ENCODE measurements at places on chromosomes 7 and 10.

GRCh38 chr7:2171855-2172254, 60.9 kb downstream of the MAD1L1 start:
- DNase-seq: no peak

GRCh38 chr10:30034433-30035137, 24.8 kb downstream of the JCAD start:
- DNase-seq: no peak

GRCh38 chr7:76149847-76150691, 51.6 kb upstream of the SRRM3 start:
- no peak for DNase-seq

- DNase-seq: no peak
These were observed 31.5 kb downstream of the CHCHD3 start for GRCh38 chr7:133050200-133050995.

DNA sequence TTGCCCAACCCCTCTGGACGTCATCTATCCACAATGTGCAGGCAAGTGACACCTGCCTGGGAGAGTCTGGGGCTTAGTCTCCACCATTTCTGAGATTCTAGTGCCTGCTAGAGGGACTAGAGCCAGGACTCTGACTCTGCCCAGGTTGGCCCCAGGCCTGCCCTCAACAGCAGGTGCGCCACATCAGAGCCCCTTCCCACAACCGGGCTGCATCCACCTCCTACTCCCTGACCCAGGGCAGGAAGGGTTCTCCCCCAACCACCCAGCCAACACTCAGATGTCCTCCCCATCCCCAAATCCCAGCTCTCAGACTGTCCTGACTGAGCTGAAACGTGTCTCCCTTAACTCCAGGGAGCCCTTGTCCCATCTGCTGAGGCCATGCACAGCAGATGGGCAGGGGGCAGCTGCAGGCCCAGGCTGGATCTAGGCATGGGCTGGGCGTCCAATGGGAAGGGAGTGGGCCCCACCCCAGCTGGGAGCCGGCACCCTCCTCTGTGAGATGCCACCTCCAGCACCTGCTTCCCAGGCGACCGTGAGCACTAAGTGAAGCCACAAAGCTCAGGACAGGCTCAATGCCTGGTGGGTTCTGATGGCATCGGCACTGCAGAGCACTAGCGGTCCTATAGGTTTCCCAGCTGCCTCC, 49.2 kb downstream of the RASGEF1A start:
- no peak for DNase-seq

- no peak for DNase-seq
These were observed 26.8 kb upstream of the ZNF746 start for GRCh38 chr7:149524394-149524793.

DNA sequence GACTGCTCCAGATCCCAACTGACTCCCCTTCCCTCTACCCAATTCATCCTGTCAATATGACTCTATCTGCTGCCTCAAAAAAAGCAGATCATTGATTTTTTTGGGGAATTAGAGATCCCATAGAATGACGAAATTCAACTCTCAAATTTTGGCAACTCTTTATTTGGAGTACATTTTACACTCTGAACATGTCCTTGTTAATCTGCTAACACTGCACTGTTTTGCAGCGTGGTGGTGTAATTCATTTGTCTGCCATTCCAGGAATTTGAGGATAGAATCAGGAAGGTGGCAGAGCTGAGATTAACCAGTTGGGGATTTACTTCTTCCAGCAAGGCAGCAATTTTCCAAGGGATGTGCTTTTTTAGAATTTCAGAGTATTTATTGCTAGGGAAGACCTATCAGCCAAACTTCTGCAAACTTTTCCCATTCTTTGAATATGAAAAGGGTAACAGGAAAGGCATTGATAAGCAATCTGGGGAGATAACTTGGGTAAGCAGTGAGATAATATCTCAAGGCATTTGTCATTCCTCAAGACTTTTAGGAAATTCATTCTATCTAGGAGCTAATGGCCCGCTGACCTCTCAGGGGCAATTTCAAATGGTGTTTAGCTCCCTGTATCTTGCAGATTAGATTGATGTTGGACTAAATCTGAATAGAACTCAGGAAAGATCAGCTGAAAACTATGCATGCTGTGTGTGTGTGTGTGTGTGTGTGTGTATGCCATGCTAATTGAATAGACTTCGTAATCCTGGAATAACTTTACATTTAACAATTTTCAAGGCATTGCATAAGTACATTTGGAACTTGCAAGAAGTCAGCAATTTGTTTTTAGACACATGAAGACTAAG, 9.7 kb downstream of the BAMBI start:
- peak; percentile 16 for DNase-seq

DNA sequence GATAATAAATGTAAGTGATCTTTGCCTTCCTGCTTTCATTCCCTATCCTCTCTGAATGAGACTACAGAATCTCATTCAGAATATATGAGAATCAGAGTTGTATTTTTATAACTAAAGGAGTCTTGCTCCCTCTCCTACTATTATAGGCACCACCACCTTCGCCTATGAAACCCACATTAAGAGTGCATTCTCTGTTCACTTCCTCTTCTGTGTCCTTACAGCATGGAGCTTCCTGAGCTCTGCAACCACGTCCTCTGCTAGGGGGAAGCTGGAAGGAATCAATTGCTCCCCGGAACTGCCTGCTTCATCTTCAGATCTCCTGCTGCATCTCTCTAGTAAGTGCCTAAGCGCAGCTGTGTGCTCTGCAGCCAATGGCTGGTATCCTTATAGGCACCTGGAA, 820.7 kb downstream of the GRID1 start:
- no peak for DNase-seq

GRCh38 chr7:105982388-105982787, 19.3 kb downstream of the CDHR3 start:
- DNase-seq: no peak

DNA sequence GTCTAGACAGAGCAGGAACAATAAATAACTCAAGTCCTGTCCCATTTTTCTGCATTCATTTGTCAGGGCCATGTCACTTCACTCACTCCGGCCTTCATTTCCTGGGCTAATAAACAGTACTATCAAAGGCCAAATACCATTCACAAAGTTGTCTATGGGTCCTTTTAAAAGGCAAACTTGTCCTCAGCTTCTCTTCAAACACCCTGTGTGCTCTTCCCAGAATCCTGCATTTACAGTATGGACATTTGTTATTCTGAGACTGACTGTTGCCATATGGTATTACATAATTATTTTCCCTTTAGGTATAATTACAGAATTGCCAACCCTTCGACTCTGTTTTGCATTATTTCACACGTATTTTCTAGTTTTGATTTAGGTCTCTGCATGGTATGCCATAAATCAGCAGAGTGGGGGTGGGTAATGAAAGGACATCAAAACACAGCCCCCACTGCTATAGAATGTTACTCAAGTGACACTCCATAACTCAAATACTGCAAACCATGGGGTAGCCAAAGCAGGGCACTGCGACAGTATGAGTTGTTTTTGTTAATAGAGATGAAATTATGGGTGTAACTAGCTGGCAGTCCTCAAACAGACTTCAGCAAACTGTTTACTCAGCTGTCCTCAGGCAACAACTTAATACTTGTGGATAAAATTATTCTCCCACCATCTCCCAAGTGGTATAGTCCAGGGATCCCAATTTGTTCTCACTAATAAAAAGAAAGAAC, 183.7 kb downstream of the TRIL start:
- no peak for DNase-seq

DNA sequence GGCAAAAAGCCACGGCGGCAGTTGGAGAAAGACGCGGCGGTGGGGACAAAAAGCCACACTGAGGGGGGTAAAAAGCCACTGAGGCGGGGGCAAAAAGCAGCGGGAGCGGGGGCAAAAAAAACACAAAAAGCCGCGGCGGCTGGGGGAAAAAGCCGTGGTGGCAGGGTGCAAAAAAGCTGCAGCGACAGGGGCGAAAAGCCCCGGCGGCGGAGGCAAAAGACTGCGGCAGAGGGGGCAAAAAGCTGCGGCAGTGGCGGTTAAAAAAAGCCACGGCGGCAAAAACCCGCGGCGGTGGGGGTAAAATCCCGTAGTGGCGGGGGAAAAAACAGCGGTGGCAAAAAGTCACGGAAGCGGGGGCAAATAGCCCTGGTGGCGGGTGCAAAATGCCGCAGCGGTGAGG, 527.3 kb downstream of the ZNF33B start:
- no peak for DNase-seq

GRCh38 chr10:25896421-25896820, 37.6 kb upstream of the MYO3A start:
- DNase-seq: no peak

DNA sequence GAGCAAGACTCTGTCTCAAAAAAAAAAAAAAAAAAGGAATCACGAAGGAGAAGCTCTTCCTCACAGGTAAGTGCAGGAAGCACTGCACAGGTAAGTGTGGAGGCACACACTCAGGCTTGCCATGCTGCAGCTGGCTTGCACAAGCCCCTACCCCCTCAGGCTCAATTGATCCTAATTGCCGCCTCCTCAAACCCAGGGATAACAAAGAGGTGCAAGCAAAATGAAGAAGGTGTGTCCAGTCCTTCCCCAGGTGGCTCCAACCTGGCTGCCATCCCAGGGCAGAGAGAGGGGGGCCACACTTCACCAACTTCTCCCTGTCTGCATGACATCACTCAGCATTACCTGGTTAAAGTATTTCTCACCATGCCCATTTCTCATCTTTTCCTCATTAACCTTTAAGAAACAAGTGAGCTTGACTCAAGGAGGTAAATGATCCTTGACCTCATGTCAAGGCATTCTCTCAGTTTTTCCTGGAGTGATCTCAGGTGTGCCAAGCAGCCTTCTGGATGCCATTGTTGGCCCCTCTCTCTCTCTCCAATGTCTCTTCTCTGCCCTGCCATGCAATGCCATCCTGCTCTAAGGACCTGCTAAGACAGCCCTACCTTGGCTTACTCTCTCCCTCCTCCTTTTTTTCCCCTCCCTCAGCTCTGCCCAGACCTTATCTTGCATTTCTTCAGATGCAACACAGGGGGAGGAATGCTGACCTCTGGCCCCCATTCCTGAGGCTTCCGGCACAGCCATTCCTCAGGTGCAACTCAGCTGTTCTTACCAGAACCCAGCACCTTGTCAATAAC, 13.0 kb upstream of the TRPV6 start:
- DNase-seq: no peak

DNA sequence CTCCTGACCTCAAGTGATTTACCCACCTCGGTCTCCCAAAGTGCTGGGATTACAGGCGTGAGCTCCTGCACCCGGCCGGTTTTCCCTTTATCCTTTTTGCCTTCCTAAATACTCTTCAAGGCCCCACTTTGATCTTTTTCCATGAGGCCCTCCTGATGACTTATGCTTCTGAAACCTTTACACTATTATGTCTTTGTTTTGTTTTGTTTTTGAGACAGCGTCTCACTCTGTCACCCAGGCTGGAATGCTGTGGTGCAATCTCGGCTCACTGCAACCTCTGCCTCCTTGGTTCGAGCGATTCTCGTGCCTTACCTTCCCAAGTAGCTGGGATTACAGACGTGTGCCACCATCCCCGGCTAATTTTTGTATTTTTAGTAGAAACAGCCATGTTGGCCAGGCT, 3.8 kb downstream of the STMP1 start:
- no peak for DNase-seq

- no peak for DNase-seq
These were observed 28.0 kb downstream of the TMEM120A start for GRCh38 chr7:75966190-75966961.

DNA sequence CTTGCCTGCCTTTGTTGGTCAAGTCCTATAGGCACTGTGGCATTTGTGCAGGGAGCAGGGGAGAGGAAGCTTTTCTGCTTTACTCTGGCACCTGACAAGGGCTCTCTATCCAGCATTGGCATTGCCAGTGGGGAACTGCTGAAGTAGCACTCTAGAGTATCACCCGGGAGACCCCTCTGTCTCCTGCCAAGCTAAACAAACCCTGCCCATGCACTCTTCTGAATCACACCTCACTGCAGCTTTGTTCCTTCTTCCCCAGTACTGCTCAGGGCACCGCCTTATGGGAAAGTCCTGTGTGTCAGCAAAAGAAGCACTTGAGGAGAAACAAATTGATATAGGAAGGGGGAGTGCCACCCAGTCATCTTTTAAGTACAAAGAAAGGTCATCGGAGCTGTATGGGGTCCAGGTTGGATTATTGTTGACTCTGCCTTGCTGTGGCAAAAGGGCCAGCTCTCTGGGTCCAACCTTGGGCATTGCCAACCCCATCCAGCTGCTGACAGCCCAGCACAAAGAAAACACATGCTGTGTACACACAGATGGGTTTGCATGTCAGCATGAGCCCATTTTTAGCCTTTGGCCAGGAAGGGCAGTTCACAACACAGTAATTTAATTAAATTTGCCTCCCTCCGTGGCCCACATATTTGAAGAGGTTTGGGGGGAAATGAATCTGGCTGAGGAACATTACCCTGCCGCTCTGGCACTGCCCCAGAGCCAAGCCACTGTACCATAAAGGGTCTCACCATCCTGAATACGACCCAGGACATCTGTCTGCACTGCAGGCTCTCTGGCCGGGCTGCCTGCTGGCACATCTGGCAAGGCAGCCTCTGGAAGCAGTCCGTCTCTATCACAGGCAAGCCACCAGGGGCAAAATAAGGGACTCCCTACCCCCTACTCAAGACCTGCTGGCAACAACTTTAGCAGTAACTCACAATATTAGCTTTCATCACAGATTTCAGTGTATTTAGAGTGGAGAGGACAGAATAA, 13.1 kb downstream of the LRRC4 start:
- DNase-seq: no peak

DNA sequence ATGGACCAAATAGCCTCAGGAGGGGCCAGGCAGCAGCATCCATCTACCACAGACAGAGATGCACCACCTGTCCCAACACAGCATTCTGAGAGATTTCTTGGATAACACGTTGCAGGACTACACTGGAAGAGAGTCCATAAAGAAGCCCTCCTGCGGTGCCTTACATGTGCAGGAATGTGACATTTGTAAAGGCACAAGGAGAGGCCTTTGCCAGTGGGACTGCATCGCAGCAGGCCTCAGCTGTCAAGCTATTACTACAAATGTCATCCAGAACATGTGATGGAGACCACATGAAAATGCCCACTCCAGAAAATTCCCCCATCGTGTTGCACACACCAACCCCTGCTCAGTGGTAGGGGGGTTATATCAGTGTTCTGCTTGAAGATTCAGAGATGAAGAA, 77.4 kb downstream of the ATXN7L1 start:
- DNase-seq: no peak

DNA sequence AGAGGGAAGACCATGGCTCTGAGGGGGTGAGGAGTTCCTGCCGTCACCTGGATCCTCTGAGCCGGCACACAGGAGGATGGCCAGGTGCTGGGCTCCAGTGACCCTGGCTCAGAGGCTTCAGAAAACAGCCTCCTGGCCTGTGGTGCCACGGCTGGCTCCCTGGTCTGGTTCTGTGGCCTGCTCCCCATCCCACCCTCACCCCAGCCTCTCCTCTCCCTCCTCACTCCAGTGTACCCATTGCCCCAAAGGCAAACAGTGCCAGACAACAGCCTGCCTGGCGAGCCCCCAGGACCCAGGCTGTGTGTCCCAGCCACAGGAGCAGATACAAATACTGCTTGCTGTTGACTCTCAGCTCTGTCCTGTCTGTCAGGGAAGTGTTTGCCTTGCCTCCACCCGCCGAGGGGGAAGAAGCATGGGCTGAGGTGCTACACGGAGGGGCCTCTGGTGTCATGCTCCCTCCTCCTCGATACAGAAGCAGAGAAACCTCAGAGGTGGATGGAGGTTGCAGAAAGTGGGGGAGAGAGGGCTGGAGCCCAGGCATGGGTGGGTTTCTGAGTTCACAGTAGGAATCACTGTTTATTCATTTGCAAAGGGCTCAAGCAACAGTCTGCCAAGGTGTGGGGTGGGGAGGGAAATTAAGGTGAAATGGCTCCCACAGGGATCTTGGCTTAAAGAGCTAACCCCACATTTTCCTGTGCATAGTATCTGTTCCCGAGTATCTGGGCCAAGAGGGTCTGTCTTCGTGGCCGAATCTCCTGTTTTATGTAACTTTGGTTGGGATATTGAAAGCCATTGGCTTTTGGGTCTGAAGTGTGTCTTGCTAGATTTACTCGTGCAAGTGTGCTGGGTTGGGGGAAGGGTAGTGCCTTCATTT, 5.5 kb downstream of the ADRA2A start:
- no peak for DNase-seq

All from AG04449 (cell line).